ENCODE measurements at places on chromosomes 7 and 10.

DNA sequence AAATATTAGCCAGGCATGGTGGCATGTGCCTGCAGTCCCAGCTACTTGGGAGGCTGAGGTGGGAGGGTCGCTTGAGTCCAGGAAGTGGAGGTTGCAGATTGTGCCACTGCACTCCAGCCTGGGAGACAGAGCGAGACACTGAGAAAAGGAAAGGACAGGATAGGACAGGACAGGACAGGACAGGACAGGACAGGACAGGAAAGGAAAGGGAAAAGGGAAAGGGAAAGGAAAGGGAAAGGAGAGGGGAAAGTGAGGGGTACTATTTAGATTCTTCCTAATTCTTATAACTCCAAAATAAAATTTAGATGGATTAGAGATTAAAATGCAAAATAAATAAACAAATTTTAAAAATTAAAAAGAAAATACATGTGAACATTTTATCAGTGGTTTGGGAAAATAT lies 58.7 kb downstream of the PIK3AP1 start:
- DNase-seq, result no peak

GRCh38 chr7:27200761-27201579 lies 1.1 kb upstream of the HOXA13 start:
- no peak for DNase-seq

DNA sequence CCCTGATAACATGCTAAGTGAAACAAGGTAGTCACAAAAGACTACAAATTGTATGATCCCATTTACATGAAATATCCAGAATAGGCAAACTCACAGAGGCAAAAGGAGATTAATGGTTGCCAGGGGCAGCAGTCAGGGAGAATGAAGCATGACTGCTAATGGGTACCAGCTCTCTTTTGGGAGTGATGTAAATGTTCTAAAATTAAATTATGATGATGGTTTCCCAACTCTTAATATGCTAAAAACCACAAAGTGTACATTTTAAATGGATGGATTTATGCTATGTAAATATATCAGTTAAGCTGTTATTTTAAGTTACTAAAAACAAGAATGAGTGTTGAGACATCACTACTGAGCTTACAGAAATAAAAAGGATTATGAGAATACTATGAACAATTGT lies 12.6 kb downstream of the CYP51A1 start:
- DNase-seq, result no peak

- no peak for DNase-seq
These were observed 737.1 kb downstream of the INHBA start for GRCh38 chr7:40965774-40966173.

GRCh38 chr10:45239642-45240041 lies 75.8 kb downstream of the OR13A1 start:
- no peak for DNase-seq

DNA sequence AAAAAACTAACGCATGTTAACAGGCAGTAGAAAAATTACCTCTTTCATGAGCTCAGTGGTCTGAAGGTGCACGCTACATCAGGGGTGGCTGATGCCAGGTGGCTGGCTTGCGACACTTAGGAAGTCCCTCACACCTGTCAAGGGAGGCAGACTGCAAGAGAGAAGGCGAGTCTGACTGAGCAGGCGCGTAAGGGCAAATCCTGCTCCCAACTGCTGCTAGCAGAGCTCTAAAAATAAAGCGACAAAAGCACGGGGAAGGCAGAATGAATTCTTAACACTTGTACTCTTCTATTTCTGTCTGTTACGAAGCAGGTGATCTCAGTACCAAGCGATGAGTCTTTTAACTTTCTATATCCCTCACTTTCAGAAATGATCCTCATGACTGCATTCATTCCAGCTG lies 33.1 kb downstream of the CACNA2D1 start:
- no peak for DNase-seq

GRCh38 chr7:46208635-46209525 lies 287.8 kb upstream of the IGFBP3 start:
- no peak for DNase-seq

- DNase-seq, result no peak
These were observed 14.5 kb upstream of the KAZALD1 start for GRCh38 chr10:101047268-101047667.

GRCh38 chr10:125192620-125193019 lies 32.3 kb upstream of the CTBP2 start:
- DNase-seq, result no peak

GRCh38 chr7:55538538-55538937 lies 33.8 kb downstream of the VOPP1 start:
- no peak for DNase-seq

- DNase-seq, result no peak
These were observed 32.0 kb downstream of the GPAM start for GRCh38 chr10:112151524-112152039.

DNA sequence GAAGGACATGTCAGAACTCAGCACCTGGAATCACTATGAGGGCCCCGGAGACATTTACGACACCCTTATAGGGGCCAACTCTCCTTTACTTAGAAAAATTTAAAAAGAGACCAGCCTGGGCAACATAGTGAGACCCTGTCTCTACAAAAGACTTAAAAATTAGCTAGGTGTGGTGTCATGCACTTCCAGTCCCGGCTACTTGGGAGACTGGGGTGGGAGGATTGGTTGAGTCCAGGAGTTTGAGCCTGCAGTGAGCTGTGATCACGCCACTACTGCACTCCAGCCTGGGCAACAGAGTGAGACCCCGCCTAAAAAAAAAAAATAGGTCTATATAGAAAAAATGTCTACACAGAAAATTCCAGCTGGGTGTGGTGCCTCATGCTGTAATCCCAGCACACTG lies 7.5 kb upstream of the CYTH3 start:
- DNase-seq, result no peak

GRCh38 chr7:77808517-77808916 lies 9.9 kb downstream of the PHTF2 start:
- no peak for DNase-seq

Measured in SW 1271 (cell line).